Glomerular endothelial cell (primary cell): ENCODE measurements at places on chromosomes 2 and 18. TPM values are rescaled to one million over a fixed set of nuclear protein-coding genes. Genes with fewer than 3 reads are reported as not detected.

DNA sequence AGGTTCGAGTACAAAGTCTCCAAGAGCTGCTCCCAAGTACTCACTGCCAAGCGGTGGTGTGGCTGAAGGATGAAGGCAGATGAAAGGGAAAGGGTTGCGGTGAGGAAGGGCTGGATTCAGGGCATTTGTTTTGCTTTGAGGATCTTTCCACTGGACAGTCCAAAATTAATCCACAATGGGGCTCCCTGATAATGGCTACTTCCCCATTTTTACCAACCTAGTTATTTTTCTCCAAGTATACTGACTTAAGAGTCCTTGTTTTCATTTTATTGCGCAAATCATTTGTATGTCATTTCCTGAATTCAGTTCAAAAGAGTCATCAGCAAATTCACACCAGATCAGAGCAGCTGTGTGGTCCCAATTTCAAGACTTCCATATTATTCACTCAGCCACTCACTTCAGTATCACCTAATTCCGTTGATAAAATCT lies 464 bp upstream of the SESTD1 start:
- no peak for DNase-seq

- DNase-seq: no peak
Observed at GRCh38 chr2:154370873-154371272, 327.6 kb upstream of the KCNJ3 start.

DNA sequence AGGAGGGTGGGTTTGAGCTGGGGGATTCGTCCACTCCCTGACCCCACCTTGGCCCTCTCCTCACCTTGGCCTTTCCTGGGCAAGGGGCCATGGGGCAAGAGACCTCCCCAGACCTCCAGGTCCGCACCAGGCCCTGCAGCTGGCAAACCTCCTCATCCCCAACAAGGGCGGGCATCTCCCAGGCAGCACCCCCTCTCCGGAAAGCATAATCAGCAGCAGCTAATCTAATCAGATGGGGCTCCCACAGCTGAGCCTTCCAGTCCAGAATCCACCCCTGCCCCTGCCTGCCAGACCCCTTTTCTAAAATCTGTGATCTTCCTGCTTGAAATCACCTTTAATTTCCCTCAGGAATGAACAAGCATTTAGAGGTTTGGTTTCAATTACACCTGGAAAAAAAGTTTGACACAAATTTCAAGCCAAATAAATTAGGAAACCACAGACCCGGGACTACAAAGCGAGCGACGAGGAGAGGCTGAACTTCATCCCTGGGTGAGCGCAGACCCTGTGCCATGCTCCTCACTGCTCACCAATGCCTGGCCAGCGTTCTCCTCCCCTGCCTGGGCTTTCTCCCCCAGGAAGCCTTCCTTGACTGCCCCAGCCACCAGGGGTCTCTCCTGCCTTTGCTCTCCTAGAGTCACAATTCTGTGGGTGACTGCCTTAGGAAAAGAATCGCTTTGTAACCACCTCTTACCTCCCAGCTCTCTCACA lies 143.0 kb upstream of the MYCN start:
- no peak for DNase-seq

GRCh38 chr18:26309281-26309680 lies 83.0 kb downstream of the TAF4B start:
- DNase-seq: no peak

GRCh38 chr2:196370381-196370780 lies 199.0 kb upstream of the STK17B start:
- no peak for DNase-seq

DNA sequence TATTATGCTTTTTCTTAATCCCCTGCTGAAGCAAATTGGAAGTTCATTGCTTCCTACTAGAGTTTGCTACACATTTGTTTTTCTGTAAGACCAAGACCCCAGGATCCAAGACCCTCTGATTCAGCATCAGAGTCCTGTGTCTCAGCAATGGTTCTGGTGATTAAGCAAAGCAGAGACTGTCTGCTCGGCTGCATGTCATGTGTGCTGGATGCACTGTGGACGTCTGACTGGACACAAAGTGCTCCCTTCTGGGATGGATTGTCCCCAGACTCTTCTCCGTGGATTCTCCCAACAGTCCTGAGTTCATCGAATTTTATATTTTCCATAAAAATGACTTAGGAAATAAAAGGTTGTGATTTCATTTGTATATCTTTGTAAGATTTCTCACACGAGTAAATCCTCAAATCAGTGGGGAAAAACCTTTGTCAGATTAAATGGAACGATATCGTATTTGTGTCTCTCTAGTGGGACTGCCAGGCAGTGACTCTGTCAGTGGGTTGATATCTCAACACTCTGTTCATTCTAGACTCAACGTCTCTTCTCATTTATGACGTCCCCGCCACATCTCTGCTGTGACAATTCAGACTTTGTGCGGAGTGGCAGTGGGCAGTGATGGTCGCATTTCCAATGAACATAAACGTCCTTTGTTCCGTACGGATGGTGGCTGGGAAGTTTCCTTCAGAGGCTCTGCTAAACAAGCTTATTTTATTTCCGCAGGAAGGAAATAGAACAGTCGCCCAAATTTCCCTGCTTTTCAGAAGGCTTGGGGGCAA lies 58.6 kb downstream of the NCAPH start:
- no peak for DNase-seq

- DNase-seq: no peak
Observed at GRCh38 chr2:110657724-110658305, 20.0 kb downstream of the BUB1 start.

DNA sequence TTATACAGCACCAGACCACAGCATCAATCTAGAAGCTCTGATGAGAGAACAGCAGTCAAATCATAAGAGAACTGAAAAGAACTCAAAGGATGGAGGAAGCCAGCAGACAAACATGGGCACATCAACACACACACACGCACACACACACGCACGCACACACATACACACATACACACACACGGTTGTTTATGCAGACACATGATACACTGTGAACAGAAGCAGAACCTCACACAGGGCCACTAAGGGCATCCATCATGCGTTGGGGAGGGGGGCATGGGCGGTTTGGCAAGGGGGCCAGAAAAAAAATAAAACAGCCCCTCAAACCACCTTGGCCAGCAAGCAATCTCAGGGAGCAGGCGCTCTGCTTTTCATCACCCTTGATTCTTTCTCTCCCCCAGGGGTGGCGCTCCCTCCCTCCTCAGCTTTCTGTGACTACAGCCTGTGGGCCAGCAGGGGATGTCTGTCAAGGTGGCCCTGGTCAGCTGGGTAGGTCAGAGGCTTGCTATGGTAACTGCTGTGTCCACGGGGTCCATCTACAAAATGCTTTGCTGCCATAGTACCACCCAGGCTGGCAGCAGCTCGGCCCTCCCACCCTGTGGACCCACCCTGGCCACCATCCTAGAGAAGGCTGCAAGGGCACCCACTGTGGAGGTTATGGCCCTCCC lies 318.0 kb downstream of the CELF4 start:
- DNase-seq: no peak

- DNase-seq: no peak
Observed at GRCh38 chr2:16215902-16216557, 275.7 kb downstream of the MYCN start.

DNA sequence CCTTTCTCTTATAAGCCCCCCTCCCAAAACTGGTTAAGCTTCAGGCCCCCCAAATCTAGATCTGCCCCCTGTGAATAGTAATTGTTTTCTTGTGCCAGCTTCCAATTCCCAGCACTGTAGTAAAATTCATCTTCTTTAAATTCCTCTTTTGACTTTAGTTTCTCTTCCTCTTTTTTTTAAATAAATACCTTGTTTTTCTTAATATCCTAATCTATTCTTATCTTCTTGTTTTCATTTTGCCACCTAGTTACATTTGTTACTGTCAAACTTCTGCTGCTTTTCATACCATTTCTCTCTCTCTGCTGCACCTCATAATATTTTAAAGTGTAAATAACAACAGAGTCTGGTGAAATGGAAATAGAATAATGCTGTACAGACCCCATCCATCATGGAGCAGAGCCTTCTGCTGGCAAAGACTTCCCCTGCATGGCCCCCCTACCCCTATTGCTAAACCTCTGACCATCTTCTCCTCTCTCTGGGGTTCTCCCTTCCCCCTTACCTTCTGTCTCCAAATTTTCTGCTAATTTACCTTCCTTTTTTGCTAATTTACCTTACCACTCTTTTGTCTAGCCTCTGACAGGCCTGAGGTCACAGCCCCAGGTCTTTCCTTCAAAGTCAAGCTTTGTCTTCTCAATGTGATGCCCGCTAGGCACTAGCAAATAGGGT lies 94.9 kb upstream of the PAPOLG start:
- no peak for DNase-seq

The C2orf72 gene
- total RNA-seq: 0.29 and 1.5 TPM in 2 replicates

The GCKR gene
- 0.88 and 1.8 TPM in 2 replicates for total RNA-seq

The SERPINB13 gene
- total RNA-seq: not detected in 2 replicates

The G6PC2 gene
- total RNA-seq: not detected in 2 replicates

The PREB gene
- total RNA-seq: 53.2 and 66.4 TPM in 2 replicates
